ENCODE measurements at places on chromosomes 2 and 18.

GRCh38 chr2:138827426-138828054 is 47.4 kb upstream of the NXPH2 start:
- DNase-seq = peak; percentile 17

DNA sequence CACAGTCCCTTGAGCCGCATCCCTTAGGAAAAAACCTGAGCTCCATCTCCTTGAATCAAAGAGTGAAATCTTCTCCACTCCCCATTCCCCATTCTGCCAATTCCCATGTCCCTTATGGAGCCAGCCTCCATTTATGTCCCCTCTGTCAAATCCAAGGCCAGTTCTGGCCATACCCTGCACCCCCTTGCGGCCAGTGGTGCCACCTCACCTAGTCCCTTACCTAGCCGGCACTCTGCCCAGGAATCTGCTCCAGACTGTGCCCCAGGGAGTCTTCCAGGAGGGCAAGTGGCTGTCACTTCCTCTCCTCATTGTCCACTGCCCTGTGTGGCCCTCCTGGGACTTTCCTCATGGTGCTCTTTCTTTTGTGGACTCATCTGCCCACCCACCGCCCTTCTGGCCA is 195.4 kb upstream of the RMP24 start:
- peak; percentile 4 for DNase-seq

DNA sequence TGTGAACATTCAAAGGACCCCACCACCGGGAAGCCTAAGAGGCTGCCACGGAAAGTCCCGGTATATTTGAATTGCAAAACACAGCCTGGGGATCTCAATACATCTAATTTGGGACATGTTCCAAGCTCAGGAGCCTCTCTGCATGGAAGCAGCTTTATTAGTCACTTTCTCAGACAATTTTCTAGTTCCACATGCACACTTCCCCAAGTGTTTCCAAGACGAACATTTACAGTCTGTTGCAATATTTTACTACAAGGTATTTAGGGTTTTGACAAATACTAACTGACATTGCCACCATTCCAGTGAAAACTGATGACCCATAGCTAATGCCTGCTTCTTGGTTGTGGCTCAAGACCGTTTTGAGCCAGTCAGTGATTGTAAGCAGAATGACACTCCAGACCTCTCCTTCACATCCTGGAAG is 145.3 kb downstream of the NCKAP5 start:
- DNase-seq = no peak

DNA sequence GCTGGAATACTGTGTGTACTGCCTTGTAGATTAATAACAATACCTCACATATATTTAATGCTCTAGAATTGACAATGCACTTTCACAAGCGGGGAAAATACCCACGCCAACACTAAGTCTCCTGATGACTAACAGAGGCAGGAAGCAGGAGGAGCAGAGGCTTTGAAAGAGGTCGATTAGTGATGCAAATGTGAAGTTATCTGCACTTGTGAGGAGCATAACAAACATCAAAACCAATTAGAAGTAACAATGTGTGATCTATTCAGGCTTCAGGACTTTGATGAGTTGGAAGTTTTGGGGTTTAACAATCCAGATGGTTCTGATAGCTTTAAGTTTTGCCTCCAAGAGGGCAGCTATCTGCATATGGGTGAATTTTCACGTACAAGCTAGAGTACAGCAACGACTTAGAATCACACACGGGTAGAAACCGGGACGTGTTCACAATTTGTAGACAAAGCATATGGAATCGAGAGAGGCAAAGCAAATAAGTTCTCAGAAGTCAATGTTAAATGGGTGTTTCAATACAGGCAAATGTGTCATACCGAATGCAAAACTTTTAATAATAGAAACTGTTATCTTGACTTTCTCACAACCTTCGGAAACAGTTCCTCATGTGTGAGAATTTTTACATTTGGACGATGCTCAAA is 114.5 kb downstream of the METTL8 start:
- DNase-seq = no peak

DNA sequence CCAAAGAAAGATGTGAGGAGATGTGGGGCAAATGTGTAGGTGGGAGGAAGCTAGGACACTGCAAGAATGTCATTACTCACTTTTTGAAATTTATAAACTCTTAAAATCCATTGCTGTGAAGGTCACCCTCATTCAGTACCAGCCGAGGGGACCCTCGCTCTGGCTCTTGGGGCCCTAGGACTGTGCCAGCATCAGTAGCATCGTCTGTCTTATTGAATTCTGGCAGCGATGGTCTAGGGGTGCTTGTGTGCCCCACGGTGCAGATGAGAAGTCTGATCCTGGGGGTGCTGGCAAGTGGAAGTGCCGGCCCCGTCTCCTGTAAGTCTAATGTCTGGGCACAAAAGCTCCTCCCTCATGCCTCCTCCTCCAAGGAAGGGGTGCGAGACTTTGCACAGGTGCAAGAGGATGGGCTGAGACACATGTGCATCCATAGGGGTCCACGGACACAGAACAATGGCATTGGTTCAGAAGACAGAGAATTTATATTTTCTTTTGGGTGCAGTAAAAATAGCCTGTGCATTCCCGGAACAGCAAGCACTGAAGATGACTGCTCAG is 266.7 kb upstream of the HDAC4 start:
- no peak for DNase-seq

- no peak for DNase-seq
Observed at GRCh38 chr2:601387-601698, 75.9 kb downstream of the TMEM18 start.

DNA sequence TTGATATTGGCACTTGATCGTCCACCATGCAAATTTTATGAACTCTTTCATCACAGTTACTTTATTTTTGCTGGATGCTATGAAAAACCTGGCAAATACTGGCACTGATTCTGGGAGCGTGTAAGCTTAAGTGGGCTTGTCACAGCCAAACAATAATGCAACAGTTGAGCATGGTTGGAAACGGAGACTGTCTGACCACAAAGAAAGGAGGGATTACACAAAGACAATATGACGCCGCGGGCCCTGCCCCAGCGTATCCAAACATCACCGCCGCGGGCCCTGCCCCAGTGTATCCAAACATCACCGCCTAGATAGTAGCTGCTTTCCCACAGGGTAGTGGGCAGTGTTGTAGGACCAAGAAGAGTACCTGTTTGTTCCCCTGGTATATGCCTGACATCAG is 135.9 kb downstream of the PRPF40A start:
- peak; percentile 54 for DNase-seq

GRCh38 chr2:231318954-231319353 is 76.6 kb upstream of the B3GNT7 start:
- DNase-seq = no peak

DNA sequence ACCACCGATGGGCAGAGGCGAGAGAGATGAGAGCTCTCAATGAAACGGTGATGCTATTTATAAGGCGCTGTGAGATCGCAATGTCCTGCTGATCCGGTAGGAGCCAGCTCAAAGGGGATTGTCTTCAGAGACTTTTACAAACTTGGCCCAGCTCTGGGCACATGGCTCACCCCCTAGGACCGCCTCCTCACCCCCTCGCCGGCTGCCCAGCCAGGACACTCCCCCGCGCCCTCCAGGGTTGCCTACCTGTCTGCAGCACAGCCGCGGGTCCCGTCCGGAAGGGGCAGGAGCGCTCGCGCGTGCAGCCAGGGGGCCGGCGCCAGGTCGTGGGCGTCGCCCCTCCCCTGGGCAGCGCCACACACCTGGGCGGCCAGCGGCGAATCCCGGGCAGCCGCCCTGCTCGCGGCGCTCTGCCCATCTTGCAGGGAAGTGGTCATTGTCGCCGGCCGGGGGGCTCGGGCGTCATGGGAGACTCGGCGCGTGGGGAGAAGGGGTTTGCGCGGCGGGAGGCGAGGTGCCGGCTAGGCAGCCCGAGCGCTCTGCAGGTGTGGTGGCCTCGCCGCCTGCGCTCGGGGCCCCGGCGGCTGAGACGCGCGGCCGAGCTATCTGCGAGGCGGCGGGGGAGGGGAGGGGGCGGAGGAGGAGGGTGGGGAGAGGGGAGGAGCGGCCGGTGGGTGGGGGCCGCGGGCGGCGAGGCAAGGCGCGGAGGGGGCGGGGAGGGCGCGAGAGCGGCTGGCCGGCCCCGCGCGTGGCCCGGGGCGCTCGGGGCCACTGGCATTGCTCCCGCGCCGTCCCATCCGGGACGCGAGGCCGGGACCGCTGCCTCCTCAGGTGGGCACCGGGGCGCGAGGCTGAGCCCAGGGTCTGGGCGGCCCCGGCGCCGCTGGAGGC is at the start of gene GRB14:
Gene GRB14 (minus strand): TSS at position 610 of the 891 bp plus-strand sequence. CDS start 173 bp downstream, at position 437.
- no peak for DNase-seq

DNA sequence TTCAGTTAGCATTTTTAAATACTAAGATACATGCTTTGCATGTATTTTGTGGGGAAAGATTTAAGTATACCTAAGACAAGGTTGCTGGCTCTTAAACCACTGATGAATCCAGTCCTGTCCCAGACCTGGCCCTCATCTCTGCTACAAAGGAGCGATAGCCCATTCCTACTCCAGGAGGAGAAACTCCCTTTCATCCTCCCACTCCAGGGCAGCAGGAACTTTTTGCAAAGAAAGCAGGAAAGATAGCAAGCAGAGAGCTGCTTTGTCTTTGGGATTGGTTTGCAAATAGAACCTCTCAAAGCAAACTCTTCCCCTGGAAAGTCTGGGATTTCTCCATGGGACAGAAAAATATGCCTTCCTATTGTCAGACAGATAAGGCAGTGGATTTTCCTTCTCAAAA is 43.6 kb upstream of the COPS8 start:
- DNase-seq = no peak

- DNase-seq = no peak
Observed at GRCh38 chr2:127630096-127630863, 15.7 kb upstream of the GPR17 start.

GRCh38 chr2:186433040-186433439 is 53.0 kb upstream of the ZC3H15 start:
- no peak for DNase-seq

- DNase-seq = no peak
Observed at GRCh38 chr2:223464071-223464470, 138.1 kb downstream of the SCG2 start.

GRCh38 chr18:40810372-40810771 is 1144.7 kb upstream of the PIK3C3 start:
- DNase-seq = no peak

DNA sequence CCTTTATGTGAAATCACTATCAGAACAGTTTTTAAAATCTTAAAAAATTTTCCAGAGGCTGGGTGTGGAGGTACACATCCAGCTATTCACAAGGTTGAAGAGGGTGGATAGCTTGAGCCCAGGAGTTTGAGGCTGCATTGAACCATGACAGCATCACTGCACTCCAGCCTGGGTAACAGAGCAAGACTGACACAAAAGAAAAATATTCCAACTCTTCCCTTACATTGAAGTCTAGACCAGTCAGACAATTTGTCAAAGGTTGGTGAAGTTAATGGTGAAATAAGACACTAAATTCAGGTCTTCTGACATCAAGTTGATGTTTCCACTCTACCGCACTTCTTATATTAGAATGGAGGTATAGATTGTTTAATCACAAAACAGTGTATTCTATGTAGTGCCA is 52.8 kb downstream of the HYCC2 start:
- DNase-seq = no peak

DNA sequence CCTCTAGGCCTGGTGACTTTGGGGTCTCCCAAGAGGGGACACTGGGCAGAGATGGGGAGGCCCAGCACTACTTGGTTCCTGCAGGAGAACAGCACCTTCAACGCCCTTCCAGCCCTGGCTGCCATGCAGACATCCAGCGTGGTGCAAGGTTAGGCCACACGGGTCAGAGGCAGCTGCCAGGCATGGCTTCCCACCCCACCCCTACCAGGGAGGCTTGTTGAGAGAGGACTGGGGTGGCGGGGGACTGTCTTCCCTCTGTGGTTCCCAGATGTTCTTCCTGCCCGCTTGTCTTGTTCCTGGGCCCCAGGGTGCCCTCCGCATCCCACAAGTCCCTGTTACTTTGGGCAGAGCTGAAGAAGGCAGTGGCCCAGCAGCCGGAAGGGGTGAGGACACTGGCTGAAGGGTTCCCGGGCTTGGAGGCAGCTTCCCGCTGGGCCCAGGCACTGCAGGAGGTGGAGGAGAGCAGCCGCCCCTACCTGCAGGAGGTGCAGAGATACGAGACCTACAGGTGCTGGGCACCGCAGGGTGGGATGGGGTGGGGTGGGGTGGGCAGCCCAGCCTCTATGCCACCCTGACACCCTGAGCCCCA is 4.5 kb downstream of the PROM2 start:
- no peak for DNase-seq

DNA sequence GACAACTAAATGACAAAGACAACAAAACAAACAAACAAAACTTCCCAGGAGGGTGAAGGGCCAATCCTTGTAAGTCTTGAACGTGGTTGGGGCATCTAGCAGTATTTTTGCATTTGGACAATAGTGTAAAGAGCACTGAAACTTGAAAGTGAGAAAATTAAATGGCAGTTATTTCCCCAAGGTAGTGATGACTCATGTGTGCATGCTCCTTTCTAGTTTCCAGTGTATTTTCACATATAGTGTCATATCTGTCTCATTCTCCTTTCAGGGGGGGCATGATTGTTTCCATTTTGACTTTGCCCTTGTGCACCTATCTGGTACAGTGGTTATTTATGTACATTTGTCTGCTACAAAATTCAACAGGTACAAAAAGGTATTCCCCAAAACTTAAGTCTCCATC is 39.5 kb downstream of the CERS6 start:
- DNase-seq = no peak

- DNase-seq = no peak
Observed at GRCh38 chr2:182868054-182868796, 1.8 kb upstream of the FRZB start.

GRCh38 chr2:225980372-225980771 is 580.9 kb downstream of the NYAP2 start:
- no peak for DNase-seq

- no peak for DNase-seq
Observed at GRCh38 chr2:213419980-213420379, 135.7 kb downstream of the SPAG16 start.

DNA sequence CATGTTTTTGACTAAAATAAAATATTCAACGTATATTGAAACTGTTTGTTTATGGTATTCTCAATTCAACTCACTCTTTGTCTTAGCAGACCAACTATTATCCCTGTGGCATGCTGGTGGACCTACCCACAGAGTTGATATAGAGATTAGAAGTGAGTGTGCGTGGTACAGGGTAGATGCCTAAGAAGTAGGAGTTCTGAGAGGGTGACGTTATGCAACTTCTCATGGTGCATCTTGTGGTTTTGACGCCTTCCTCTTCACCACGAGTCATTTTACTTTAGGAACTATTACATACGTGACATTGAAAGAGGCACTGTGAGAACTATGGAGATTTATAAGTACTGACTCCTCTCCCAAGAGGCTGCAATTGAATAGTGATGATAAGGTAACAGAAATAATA is 26.6 kb upstream of the NAPG start:
- no peak for DNase-seq

DNA sequence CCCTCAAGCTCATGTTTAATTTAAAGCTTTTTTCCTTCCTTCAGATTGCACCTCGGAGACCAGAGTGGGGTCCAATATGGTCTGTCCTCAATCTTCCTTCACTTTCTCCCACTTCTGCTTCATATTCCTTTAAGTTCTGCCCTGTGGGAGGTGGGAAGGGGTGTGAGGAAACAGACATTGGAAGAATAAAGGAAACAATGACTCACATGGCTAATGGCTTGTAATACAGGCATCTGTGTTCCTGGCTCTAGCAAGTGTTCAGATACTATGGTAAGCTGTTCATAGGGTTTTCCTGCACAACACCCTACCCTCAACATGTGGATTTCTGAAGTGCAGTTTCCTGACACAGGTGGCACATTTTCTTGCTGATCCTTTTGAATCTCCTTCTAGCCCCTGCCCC is 209.5 kb downstream of the PIK3C3 start:
- DNase-seq = no peak

All from SJCRH30 (cell line).